ENCODE measurements at places on chromosomes 4 and X. TPM values are rescaled to one million over a fixed set of nuclear protein-coding genes. Genes with fewer than 3 reads are reported as not detected.
A peak's percentile ranks its signal among the peaks of the same experiment; 100 is the strongest.

- DNase-seq: no peak
Observed at GRCh38 chr4:60422439-60422838, 777.7 kb upstream of the ADGRL3 start.

Gene CLCN4
- total RNA-seq: 5.7 TPM

Gene GAGE12C
- not detected for total RNA-seq

Gene USP17L22
- total RNA-seq: not detected

Gene NDST3
- total RNA-seq: not detected

Gene TSR2
- 12.2 TPM for total RNA-seq

DNA sequence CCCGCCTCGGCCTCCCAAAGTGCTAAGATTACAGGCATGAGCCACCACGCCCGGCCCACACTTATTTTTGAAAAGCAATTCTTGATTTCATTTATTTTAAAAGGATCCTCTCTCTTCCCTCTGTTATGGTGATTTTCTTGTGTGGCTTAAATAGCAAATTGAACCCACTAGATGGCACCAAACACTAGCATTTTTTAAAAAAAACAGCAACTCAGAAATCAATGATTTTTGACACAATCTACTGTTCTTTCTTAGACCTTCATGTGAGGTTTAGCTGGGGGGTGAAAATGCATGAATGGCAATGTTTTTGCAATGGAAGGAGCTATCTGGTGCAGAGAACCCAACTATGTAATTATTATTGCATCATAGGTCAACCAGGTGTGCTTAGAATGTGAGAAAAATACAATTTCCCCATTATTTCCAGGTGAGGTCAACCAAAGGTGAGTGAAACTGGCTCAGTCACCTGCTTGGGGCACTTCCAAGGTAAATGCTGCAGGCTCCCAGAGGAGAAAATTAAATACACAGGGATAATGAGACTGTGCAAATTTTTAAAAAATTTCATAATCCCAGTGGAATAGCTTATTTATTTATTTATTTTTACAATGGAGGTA lies 226.7 kb upstream of the PRKX start:
- no peak for DNase-seq

Gene MAGED4
- 4.6 TPM for total RNA-seq

DNA sequence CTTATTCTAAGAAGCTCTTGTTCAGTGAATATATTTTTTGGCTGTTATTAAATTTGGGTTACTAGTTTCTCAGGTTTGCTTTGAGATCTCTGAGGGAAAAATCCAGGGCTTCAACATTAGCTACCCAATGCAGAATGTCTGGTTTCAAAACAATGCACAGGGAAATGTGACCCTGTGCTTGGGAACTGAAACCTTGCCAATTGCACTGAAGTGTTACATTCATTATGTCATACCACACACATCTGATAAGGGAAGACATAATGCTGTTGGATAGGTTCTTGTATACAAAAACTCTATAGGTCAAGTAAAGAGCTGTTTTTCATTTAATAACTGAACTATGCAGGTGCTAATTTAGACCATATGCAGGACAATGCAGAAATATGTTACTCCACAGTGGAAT lies 345.3 kb upstream of the BMP3 start:
- no peak for DNase-seq

GRCh38 chrX:8144925-8145324 lies 26.1 kb downstream of the VCX2 start:
- no peak for DNase-seq

Gene IL1RAPL1
- total RNA-seq: 1.2 TPM

Gene NPNT
- total RNA-seq: 2.1 TPM

DNA sequence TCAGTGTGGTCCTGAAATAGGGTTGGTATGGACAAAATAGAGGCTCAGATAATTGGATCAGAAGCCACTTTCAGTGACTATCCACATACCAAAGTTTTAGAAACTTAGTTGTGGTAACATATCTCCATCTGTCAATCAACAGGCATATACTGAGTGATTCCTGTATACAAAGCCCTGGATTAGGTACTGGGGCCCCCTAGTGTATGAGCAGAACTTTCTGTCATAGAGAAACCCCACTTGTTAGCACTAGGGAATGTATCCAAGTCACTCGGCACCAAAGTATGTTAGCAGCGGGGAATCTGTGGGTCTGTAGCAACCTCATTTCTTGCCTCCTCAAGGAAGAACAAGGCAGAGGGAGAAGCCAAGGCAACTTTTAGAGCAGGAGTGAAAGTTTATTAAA lies 50.7 kb downstream of the MAP7D3 start:
- DNase-seq: no peak

GRCh38 chr4:100060765-100061416 lies 110.8 kb upstream of the H2AZ1 start:
- DNase-seq: no peak

Gene PCDH18
- total RNA-seq: under 0.01 TPM

Gene ATP11C
- total RNA-seq: 40.3 TPM

- DNase-seq: no peak
Observed at GRCh38 chr4:80876810-80877209, 153.7 kb upstream of the BMP3 start.

Gene DOK7
- not detected for total RNA-seq

Gene PAGE1
- total RNA-seq: not detected

DNA sequence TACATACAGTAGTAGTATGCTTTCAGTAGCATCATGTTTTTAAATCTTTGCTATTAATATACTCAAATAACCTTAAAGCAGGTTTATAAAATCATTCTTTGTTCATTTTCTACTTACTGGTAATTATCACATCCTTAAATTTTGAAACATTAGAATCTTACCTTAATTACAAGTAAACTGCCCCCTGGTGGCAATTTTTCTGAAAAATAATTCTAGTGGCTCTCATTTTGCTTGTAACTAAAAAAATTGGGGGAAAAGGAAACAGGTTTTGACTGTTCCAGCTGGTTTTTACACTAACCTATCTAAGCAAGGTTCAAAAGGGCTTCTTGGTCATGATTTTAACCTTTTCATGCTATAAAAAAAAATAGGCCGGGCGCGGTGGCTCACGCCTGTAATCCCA lies 18.5 kb upstream of the DCAF4L1 start:
- peak; percentile 7 for DNase-seq

GRCh38 chr4:24473309-24473721 lies 111.0 kb downstream of the DHX15 start:
- no peak for DNase-seq

Gene GLRB
- 0.53 TPM for total RNA-seq

Gene NLRP2B
- not detected for total RNA-seq

Gene CXCL9
- total RNA-seq: not detected

DNA sequence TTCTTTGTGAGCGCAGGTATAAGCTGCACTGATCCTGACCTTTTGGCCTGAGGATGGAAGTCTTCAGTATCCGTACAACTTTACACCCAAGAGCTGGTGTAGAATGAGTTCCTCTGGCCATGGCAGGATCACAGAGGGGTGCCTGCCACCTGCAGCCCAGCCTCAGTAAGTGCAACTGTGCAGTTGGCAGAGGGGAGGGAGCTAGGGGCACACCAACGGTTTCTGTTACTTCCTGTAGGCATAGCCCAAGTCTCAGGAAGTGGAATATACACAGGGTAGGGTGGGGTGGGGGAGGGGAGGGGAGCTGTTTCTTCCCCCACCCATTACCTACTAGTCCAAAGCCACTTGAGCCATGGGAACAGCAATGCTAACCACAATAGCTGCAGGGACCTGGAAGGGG lies 85.4 kb upstream of the GBA3 start:
- no peak for DNase-seq

Gene SORCS2
- total RNA-seq: 0.64 TPM

GRCh38 chr4:26491449-26492170 lies 1.3 kb upstream of the CCKAR start:
- no peak for DNase-seq

- no peak for DNase-seq
Observed at GRCh38 chr4:112073181-112073580, 72.1 kb upstream of the FAM241A start.

DNA sequence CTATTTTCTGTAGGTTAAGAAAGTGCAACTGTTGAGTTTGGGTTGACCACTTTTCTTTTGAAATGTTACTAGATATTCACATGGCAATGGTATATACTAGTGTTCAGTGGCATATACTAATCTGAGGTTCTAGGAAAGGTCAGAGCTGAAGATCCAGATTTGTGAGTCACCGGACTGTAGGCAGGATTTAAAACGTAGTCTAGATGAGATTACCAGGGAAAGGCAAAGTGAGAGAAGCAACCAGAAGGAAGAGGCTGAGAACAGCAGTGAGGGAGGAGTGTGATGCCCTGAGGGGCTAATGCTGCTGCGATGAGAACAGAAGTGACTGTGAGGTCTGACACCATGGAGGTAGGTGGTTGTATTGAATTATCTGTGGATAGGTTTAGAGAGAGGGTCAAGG lies 9.7 kb upstream of the PLA2G12A start:
- DNase-seq: no peak

Gene SLC9B1
- 0.24 TPM for total RNA-seq

- no peak for DNase-seq
Observed at GRCh38 chr4:188976644-188977115, 837.4 kb downstream of the TRIML1 start.

Gene GALNTL6
- total RNA-seq: 0.35 TPM

- peak; percentile 42 for DNase-seq
Observed at GRCh38 chr4:6269616-6270511, at the start of gene WFS1. Gene WFS1 (plus strand): TSS chr4:6269850. CDS start chr4:6277456, 7,606 bp downstream.

GRCh38 chr4:68074397-68074796 lies 55.3 kb downstream of the TMPRSS11F start:
- no peak for DNase-seq
